ENCODE measurements at places on chromosomes 6 and 20.

DNA sequence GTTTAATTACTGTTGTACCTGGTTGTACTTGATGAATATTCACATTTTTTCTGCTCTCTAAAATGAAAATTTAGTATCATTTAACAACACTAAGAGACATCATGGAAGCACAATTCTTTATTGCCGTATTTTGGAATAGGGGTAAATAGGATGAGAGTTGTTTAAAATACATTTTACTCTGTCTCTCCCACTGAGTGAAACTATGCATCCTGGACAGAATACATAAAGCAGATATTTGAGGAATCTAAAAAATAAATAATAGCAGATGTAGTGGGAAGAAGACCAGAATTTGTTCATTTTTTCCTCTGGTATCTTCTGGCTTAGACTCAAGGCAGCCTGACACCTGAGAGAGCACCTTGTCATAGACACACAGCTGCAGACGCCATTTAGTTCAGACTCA is 119.1 kb upstream of the AHI1 start:
- no peak for DNase-seq

- DNase-seq, result peak; percentile 87
Observed at GRCh38 chr6:168877821-168878282, 375.8 kb downstream of the THBS2 start.

DNA sequence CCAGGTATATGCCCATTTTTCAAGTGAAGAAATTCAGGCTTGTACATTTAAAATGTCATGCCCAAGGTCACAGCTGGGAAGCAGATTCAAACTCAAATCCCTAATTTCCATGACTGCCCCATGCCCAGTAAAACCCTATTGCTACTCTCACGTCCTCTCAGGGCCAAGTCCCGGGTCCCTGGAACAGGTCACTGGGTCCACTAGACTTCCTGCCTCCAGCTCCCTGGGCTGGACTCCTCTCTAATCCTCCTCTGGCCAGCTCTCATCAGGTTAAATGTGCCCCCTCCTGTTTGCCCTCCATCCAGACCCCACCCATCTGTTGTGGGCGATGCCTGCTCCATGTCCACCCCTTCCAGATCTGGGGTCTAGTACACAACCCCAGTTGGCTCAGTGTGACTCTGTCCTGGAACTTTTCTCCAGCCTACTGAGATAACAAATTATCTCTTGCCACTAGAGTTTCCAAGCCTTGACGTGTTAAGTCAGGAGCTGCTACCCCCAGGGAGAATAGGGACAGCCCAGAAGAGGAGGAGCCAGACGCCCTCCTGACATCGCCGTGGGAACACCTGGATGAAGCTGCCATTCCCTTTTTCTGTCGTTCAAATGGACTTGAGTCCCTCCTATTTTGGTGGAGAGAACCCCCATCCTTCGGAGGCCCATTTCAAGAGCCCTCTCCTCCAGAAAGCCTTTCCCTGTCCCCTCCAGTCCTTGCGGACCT is 3.7 kb upstream of the SPDEF start:
- peak; percentile 8 for DNase-seq

DNA sequence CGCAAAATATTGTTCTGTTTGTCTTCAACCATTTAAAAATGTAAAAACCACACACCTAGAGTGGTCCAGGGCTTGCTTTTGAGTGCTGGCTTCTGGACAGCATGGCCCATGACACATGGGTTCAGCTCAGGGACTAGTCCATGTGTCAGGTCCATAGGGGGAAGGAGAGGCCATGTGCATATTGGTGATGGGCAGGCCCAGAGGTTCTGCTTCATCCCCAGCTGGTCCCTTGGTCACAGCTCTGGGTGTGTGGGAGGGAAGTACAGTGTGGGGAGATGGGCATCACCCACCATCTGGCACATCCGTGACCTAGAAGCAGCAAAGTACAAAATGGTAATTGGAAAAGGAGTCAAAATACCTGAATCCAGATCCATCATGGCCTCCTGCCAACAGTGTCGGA is 50.7 kb downstream of the STK35 start:
- DNase-seq, result no peak

DNA sequence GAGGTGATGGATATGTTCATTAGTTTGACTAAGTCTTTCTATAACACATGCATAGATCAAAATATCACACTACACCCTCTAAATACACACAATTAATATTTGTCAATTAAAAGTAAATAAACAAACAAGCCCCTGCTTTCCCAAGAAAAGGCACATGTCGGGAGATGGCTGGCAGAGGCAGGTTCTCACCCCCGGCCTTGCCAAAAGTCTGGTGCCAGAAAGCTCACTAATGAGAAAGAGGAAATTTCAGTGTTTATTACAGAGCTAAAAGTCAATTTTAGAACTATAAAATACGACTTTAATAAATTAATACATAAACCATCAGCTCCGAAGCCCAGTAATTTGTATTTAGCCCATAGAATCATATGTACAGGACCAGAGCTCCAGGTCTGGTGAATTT is 404.7 kb downstream of the PTPRT start:
- DNase-seq, result no peak

- no peak for DNase-seq
Observed at GRCh38 chr20:38201356-38201755, 36.3 kb upstream of the TGM2 start.

DNA sequence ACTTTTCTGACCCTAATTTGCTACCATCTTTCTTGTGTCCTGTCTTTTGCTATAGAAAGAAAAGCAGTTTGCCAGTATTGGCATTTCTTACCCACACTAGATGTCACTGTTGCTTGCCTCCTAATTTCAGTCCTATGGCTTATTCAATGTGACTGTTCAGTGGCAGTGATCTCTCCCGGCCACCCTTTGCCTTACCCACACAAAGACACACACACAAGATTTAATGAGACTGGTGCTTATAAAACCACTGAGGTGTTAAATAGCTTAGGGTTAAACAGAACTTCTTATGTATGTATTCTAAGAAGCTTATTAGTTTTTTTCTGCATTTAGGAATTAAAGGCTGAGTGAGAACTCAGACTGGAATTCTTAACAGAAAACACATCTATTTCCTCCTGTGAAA is 233.6 kb upstream of the ASCC3 start:
- DNase-seq, result peak; percentile 71
